Peyer's patch (tissue), 4 donors: ENCODE measurements at places on chromosomes 6 and 20.

- DNase-seq = no peak
These were observed 27.3 kb downstream of the DTD1 start for GRCh38 chr20:18615020-18615650.

- no peak for DNase-seq
These were observed 658 bp downstream of the CUL7 start for GRCh38 chr6:43052842-43053544.

DNA sequence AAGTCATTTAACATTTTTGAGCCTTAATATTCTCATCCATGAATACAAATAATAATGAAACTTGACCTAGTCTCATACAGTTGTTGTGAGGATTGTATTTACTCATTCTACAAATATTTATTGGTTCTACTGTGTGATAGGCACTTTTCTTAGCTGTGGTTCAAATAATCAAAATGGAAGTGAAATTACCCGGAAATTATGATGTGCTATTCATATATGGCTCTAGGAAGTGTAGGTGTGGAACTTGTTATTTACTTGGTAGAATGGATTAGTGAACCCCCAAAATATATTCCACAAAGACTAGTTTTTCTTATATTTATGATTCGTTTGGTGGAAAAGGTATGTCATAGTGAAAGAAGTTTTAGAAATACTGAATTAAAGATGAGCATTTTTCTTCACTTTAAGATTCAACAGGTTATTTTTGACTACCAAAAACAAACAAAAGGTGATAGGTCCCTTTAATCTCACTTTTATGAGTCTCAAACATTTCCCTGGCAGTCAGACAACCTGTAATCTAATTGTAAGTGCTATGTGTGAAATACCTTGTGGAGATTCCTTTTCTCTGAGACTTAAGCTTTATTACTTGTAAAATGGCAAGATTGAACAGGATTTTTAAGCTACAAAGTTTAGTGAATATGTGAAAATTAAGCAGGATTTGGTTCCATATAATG is 77.8 kb downstream of the STXBP5 start:
- no peak for DNase-seq

DNA sequence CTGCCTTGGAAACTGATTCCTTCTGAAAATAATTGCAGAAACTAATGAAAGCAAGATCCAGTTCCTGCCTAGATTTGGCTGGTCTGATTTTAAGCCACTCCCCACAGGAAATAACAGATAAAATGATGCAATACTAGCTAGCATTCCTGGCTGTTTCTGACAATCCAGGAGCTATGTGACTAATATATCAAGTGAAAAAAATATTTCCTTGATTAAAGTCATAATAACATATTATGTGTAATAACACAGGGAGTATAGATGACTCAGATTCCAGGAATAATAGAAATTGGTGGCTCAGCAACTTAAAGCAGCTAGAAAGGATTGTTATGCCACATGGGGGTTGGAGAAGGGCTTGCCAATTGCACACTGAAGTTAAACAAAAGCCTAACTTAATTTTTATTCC is 182.7 kb upstream of the SALL4 start:
- DNase-seq = no peak

DNA sequence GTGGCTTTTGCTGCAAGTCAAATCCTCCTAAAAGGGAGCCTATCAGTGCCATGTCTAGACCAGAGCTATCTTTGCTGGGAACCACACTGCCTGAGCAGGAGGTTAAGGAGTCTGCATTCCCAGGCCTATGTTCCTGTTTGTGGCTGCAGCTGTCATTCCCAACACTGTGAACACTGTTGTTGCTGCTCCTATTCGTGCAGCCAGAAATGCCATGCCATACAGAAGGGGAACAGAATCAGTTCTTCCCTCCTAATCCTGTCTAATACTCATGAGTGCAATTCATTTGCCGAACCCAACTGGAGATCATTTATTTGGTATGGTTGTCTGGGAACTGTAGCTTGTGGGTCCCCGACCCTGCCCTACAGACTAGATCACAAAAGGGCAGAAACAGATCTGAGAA is 406.5 kb upstream of the GJE1 start:
- DNase-seq = no peak

DNA sequence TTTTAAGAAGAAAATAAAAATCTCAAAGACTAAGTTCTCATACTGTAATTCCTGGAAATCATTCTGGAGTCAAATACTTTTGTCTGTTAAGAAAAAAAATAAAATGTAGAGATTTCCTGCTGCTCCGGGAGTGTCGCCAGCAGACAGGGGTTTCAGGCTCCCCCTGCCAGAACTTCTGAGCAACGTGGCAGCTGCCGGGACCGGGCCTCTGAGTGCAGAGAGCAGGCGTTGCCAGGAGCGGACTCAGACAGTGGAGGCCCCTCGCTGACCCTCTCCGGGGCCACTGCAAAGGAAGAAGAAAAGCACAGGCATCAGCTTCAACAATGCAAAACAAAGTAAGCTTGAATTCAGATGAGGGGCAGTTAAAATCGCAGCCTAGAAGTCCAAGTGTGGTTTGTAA is 95.5 kb downstream of the THBS2 start:
- DNase-seq = no peak

GRCh38 chr6:44571510-44571909 is 184.0 kb downstream of the CDC5L start:
- DNase-seq = no peak

DNA sequence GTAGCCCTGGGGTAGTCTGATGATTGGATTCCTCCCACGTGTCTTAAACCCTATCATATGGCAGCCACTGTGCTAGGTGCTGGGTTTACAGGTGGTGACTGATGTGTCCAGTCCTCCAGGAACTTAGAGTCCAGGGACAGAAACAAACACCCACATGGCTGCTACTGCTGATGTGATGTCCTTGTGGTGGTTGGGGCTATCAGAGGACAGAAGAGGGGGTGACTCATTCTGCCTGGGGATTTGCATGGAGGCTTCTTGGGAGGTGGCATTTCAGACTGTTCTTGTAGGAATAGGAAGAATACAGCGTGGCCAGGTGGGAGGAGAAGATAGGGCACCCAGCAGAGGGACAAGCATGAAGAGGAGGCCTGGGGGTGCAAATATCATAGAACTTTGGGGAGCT is 9.8 kb downstream of the RAET1G start:
- no peak for DNase-seq

DNA sequence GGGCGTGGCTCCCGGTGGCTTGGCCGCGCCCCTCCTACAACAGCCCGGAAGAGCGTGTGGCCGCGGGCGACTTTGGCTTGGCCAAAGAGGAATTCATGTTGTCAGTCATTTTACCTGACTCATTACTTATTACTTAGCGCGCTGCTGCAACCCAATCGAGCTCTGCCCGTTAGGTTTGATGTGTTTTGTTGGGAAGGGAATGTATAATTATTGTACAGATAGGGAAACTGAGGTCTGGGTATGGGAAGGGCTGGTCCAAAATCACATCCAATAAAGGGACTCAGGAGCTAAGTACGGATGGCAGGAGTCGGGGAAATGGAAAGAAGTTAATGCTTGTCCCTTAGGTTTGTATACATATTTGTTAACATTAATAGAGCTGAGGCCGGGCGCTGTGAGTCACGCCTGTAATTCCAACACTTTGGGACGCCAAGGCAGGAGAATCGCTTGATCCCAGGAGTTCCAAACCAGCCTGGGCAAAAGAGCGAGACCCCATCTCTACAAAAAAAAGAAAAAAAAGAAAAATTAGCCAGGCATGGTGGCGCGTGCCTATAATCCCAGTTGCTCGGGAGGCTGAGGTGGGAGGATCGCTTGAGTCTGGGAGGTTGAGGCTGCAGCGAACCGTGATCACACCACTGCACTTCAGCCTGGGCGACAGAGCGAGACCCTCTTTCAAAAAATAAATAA is 639 bp upstream of the ZNF335 start:
- DNase-seq = peak; percentile 97

DNA sequence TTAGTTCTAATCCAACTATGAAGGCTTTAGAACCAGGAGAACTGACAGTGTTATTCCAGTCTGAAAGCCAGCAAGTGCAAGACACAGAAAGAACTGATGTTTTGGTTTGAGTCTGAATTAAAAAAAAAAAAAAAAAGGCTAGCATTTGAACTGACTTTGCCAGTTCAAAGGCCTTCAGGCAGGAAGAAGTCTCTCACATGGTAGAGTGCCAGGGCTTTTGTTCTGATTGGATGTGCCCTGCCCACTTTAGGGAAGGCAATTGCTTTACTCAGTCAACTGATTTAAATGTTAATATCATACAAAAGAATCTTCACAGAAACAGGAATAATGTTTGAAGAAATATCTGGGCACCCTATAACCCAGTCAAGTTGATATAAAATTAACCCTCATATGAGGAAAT is 212.2 kb downstream of the HIVEP2 start:
- no peak for DNase-seq

GRCh38 chr6:144033816-144034735 is 26.0 kb upstream of the PLAGL1 start:
- DNase-seq = no peak

DNA sequence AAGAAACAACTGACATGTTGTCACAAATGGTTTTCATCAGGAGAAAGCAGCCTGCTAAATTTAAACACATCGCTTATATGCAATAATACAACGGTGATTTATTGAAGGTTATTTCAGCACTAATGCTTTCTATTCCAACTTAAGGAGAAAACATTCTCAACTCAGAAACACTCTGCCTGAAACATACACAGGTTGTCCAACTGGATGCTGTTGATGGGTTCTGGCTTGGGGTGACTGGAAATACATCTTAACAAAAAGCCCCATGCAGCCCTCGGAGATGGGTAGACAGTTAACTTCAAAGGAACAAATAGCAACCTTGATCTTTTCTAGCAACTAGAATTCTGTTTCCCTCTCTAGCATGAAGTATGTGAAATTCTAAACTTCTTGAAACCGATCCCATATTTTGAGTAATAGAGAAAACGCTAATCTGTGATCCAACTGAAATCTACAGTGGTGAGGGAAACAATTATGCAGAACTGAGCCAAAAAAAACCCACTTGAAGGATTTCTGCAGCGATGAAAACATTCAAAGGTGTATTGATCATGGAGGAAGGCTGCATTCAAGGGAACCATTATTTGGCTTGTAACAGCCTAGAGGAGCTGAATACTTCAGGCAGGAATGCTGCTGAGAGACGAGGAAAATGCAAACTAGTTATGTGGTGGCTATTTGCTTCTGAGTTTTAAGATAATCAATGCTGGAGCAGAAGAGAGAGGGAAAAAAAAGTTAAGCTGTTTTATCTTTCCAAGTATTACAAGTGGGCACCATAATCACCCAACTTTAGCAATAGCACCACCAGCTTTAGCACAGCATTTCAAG is 6.9 kb downstream of the ZMYND8 start:
- no peak for DNase-seq

DNA sequence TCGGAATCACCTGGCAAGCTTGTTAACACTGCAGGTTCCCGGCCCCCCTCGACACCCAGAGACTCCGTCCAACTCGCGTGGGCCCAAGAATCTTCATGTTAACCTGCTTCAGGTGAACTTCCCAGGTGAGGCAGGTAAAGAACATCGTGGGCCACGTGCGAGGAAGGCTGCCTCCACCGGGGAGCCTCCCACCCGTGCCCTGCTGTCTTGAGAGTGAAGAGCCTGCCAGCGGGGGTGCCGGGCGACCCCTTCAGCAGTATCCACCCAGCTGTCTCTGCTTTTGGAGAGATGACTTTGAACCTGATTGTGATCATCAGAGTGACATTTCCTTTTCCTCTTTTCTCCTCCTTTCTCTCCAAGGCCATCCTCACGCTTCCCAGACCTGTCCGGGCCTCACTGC is 22.9 kb upstream of the RTF2 start:
- DNase-seq = no peak

- no peak for DNase-seq
These were observed at the start of gene LIN28B for GRCh38 chr6:104956731-104957294. Gene LIN28B (plus strand): TSS chr6:104957107. CDS start chr6:104957251, 144 bp downstream.

- no peak for DNase-seq
These were observed 4.8 kb upstream of the SRSF12 start for GRCh38 chr6:89122625-89123024.

DNA sequence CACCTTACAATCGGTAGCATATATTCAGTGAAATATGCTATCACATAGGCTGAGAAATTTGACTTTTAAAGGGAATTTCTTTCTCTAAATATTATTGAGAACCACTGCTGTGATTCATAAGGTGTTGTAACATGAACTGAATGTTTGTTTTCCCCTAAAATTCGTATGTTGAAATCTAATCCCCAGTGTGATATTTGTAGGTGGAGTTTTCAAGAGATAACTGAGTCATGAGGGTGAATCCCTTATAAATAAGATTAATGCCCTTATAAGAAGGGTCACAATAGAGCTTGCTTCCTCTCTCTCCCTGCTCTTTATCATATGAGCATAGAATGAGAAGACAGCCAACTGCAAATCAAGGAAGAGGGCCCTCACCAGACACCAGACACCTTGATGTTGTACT is 64.8 kb downstream of the LMBRD1 start:
- DNase-seq = no peak

- DNase-seq = no peak
These were observed 34.2 kb downstream of the SLC23A2 start for GRCh38 chr20:4966826-4967751.

DNA sequence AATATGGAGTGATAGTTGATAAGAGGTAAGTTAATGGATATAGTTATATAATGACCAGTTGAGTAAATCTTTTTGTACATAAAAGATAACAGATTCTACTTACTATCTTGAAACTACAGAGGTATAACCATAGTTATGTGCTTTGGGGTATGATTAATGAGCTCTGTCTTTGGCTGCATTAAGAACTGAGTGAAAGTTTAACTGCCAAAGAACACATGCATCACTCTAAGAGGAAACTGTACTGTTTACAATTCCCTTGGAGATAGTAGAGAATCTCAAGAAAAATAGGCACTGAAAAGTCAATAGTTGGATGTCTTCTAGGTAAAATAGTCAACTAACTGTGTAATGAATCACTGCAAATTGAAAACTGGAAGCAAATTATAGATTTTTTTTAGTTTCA is 1129.5 kb downstream of the EPHA7 start:
- no peak for DNase-seq

GRCh38 chr20:2759143-2759542 is 41.3 kb downstream of the CPXM1 start:
- DNase-seq = no peak
